ENCODE measurements at places on chromosomes 13 and 19.

DNA sequence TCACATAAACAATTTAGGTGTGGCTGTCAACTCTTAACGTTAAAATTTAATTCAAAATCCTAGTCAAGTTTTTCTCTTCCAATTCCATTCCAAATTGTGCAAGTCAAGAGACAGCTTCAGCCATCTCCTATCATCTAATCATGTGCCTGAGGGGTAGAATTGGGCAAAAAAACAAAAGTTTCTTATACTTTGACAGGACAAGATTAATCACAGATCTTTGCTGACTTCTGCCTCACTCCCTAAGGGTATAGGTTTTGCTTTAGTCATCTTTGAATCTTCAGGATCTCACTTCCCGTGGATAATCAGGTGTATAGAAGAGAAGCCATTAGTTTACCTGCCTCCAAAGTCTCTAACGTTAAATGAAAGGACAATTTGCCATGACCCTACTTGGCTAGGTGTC lies 24.6 kb downstream of the RNF17 start:
- no peak for DNase-seq

DNA sequence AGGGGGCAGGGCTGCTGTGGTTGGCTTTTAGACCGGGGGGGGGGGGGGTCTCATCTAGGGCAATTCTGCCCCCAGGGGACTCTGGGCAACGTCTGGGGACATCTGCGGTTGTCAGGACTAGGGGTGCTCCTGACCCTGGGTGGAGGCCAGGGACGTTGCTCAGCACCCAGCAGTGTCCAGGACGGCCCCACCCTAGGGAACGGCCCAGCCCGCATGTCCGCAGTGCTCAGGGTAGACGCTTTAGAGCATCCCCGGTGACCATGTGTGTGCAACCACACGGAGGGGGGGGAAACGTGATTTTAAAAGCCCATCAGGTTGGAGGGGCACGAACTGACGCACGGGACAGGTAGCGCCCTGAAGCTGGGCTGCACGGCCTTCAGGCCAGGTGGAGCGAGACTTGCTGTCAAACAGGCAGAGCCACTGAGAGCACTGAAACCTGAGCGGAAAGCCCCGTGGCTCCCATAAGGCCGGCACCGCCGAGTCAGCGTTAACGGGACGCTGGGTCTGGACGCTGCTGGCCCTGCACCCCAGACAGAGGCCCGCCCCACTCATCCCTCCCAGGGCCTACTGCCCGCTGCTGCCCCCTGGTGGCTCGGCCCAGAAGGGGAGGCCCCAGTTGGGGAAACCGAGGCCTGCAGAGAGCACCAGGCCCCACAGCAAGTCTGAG lies 8.3 kb downstream of the CACTIN start:
- DNase-seq = peak; percentile 28

GRCh38 chr13:59274958-59275727 lies 888.6 kb downstream of the DIAPH3 start:
- DNase-seq = no peak

DNA sequence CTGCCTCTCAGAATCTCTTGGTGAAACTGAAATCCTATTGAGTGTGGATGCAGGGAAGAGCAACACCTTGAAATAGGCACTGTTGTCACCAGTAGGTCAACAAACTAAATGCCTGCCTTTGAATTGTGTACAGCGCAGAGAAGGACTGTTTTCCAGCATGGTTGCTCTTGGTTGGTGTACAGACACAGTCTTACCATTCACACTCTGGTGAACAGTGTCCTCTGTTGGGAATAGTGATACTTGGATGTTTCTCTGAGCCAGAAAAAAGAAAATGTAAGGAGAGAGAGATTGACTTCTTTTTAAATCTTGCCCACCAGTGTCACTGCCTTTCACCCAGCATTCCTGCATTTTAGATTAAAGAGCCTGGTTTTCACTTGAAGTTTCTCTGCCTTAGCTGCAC lies 179.7 kb downstream of the STK24 start:
- DNase-seq = no peak

DNA sequence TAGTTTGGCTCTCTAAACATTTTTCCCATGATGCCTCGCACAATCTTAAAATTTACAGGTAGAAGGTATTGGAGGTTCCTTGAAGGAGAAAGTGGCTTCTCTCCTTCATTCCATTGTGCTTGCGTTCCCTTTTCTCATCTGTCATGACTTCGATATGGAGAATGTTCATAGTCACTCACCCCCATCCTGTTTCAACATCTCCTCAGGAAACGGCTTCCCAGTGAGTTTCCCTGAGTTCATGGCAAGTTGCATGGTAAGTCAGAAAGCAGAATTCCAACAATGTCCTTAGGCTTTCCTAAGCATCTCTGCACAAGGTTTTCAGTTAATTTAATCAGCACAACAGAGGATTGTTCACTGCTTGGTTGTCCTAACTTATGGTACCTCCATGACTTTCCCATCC lies 581.8 kb upstream of the SLITRK5 start:
- no peak for DNase-seq

DNA sequence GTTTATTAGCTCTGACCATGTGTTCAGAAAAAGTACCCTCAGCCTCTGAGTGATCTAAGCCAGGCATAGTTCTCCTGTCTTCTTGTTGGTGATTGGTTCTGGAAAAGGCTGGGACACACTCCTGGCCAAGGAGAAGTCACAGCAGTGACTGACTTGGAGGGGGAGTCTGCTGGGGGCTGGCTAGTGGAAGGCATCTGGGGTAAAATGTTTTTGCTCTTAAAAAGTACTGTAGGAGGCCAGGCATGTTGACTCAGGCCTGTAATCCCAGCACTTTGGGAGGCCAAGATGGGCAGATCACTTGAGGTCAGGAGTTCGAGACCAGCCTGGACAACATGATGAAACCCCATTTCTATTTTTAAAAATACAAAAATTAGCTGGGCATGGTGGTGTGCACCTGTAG lies 21.7 kb downstream of the FAM187B start:
- no peak for DNase-seq

DNA sequence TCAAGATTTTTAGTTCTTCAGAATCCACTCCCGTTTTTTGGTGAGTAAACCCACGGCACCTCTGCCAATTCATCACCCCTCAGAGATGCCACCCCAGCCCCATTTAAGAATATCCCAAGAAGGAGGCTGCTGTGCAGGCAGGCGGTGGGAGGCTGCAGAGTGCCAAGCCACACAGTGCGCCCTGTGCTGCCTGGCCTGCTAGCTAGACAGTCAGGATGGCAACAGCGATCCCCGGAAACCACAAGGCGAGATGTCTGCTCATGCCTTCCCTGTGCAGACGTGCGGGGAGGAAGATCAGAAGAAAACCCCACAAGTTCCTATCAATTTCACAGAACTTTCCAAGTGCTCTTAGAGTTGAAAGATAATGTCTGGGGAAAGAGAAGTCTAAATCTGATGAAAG lies 64.8 kb upstream of the GPR183 start:
- DNase-seq = no peak

DNA sequence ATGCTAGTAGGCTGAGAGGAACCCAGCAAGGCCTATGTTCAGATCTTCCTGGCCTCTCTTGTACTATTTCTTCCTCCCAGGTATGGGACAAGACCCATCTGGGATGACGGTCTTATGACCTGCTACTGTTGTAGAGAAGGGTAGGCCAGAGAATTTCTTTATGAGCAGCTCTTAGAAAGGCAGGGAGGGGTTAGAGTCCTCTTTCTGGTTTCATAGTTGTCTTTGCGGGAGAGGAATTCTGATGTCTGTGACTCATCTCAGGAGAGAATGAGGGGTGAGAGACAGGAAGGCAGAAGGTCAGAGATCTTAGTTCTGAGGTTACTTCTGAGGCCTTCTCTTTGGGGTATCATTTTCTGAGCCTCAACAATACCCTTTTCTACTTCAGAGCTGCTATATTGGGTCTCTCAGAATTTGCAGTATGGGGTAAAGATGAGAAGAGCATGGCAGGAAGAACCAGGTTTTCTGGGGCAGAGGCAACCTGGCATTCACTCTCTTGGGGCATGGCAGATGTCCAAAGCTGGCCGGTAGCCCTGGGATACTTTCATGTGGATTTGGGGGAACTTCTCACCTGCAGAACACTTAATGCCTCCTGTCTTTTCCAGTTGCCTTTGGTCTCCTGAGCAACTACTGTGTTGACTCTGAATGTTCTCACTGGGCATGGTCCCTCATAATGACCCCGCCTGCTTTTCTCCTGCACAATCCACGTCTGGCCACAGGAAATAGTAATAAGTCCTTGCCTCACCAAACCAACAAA lies 154.4 kb downstream of the GGACT start:
- no peak for DNase-seq

GRCh38 chr19:13129384-13129783 lies 11.3 kb downstream of the NACC1 start:
- no peak for DNase-seq

DNA sequence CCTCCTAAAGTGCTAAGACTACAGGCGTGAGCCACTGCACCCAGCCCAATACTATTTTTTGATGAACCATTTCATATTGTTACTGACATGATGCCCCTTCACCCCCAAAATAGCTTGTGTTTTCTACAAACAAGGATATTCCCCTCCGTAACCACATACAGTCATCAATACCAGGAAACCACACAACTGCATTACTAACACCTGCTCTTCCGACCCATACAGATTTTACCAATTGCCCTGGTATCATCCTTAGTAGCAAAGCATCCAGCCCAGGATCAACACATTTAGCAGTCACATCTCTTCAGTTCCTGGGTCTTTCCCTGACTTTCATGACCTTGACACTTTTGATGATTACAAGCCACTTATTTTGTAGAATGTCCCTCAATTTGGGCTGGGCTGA lies 33.6 kb downstream of the KCTD15 start:
- no peak for DNase-seq
